ENCODE measurements at places on chromosomes 2 and 18.

GRCh38 chr2:8598295-8599165 is 83.3 kb upstream of the ID2 start:
- DNase-seq, result peak; percentile 98

DNA sequence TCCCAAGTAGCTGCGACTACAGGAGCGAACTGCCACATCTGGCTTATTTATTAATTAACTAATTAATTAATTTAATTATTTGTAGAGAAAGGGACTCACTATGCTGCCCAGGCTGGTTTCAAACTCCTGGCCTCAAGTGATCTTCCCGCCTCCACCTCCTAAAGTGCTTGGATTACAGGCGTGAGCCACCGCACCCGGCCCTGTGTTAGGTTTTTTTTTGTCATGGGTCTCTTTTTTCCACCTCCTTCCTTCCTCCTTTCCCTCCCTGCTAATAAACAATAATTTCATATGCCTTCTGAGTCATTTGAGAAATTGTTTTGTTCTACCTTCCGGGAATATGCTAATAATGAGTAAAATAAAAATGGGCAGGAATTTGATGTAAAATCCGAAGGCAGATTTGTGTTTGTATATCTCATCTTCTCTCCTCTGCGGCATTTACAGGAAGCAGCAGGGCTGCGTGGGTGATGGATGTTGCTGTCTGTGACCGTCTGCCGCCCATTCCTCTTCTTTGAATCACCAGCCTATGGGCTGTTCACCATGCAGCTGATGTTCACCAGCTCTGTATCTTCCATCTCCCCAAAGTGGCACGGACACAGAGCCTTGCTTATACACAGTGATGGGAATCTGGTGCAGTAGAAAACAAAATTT is 89.9 kb downstream of the ACSL3 start:
- peak; percentile 86 for DNase-seq

DNA sequence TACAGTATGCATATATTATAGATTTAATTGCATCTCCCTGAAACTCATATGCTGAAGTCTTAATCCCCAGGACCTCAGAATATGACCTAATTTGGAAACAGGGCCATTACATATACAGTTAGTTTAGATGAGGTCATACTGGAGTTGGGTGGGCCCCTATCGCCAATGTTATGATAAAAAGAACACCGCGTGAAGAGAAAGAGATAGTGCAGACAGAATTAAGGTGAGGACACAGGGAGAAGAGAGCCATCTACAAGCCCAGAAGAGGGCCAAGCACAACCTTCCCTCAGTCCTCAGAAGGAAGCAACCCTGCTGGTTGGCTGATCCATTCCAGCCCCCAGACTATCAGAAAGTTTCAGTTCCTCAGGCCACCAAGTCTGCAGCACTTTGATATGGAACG is 311.9 kb upstream of the RAB6C start:
- DNase-seq, result no peak

DNA sequence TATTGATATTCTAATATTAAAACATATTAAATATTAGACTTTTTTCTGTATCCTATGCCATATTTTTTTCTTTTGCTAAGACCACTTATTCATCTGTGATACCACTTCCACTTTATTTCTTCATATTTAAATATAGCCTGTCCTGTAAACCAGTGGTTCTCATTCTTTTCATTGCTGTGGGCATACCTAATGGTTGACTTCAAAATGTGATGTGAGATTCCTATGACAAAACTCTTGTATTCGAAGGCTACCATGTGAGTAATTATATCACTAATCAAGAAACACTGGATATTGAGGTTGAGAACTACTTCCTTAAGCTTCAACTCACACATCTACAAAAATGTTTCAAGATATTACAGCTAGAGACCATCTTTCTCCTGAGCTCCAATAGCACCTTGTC is 3.6 kb downstream of the SCRN3 start:
- DNase-seq, result no peak

DNA sequence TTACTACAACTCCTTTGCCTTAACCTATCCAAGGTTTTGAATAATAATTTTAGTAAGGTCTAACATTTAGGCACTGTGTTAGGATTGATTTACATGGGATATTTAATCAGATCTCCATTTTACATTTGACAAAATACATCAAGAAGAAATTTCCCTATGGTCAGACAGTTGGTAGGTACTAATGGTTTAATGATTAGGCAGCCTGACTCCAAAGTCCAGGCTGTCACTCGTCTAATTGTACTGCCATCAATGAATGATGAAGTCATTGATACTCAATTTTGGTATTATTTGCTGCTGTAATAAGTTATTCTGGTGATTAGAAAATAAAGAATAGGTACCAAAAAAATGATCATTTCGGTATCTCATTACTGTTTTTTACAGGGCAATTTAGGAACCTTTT is 14.1 kb downstream of the BBS5 start:
- DNase-seq, result no peak
